H4 (cell line): ENCODE measurements at places on chromosomes 4 and X.

- DNase-seq: no peak
These were observed 5.3 kb downstream of the MCF2 start for GRCh38 chrX:139702658-139703057.

DNA sequence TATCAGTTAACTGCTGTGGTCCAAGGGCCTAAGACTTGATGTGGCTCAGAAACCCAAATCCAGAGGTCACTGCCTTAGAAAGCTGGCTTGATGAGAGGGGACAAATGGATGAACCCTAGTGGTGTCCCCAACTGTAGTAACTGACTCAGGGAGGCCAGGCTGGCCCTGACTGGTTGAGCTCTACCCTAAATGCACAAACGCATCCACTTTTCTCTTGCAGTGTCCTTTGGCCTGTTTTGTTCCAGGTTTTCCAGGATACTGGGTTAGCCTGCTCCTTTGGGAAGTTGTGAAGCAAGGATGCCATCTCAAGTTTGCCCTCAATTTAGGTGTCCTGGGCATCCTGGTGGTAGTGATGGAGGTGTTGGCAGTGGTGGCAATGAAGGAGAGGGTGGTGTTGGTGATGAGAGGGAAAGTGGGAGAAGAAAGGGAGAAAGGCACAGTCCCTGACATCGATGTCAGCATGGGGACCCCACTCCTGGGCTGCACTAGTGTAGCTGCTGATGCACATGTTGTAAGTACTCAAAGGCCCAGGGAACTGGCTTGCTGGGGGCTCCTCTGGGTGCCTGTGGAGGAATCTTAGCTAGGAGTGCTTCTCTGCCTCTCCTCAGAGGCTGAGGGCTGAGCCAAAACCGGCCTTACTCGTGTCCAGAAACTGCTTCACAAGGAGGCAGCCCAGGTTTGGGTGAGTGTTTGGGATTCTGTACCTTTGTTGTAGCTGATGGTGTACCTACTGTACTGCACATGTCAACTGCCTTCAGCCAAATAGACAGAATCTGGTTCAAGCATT lies 2.9 kb upstream of the HAND2 start:
- DNase-seq: no peak

DNA sequence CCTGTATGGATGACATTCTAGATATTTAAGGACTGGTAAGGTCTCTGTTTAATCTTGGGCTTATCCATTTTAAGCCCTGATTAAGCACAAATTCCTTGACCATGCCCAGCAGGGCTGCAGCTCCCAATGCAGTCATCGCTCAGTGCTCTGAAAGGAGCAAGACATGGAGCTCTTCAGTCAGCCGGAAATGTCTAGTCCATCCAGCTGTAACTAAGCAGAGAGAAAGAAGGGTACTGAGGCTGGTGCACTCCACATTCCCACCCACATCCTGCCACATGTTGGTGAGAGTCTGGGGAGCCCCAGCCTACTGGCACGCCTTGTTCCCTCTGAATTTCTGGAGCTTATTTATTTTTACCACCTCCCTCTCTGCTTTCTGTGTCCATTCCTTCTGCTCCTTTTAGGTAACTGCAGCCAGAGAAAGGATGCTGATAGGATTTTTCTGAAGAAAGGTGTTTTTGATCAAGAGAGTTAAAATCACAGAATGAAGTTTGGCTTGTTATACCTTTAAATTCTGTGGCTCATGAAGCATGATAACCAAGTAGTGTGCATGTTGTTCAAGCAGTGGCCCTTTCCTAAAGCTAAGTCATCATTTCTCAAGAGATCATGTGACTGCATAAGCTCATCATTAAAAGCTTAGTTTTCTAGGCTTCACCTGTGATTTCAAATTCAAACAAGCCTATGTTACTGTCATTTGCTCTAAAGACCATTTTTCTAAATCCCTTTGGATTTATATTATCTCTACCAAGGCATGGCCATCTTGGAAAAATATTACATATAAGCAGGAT lies 74.0 kb downstream of the GALNT7 start:
- no peak for DNase-seq

- no peak for DNase-seq
These were observed 20.5 kb upstream of the CBR4 start for GRCh38 chr4:169030562-169030982.
